Lung (tissue), 17 donors: ENCODE measurements at places on chromosomes 7 and 10. TPM values are rescaled to one million over a fixed set of nuclear protein-coding genes. Genes with fewer than 3 reads are reported as not detected.

The CFAP43 gene
- 71.6 TPM for total RNA-seq

The ZCWPW1 gene
- total RNA-seq = 7.2 TPM

The GNA12 gene
- 34.4 TPM for total RNA-seq

The MPP7 gene
- total RNA-seq = 37.2 TPM

The CHN2 gene
- total RNA-seq = 11.0 TPM

The RGS10 gene
- 24.6 TPM for total RNA-seq
